Fibroblast of skin of right quadriceps (primary cell): ENCODE measurements at places on chromosomes 5 and 9.

DNA sequence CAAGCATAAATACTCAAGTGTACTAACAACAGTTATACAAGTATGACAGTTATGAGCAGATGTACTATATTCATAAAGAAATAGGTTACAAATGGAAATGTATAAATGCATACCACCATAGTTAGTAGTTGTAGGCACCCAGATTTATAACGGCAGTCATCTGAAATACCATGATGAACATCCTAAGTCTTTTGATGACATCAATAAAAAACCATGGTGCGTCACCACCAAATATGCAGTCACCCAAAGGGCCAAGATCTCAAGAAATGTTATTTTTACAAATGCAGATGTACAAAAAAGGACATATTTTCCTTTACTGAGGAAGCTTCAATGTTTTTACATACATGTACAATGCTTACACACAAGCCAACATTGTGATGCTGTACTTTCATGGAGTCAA is 70.8 kb upstream of the XPA start:
- DNase-seq, result peak; percentile 63

GRCh38 chr9:116599342-116599884 is 87.7 kb upstream of the TRIM32 start:
- DNase-seq, result no peak

DNA sequence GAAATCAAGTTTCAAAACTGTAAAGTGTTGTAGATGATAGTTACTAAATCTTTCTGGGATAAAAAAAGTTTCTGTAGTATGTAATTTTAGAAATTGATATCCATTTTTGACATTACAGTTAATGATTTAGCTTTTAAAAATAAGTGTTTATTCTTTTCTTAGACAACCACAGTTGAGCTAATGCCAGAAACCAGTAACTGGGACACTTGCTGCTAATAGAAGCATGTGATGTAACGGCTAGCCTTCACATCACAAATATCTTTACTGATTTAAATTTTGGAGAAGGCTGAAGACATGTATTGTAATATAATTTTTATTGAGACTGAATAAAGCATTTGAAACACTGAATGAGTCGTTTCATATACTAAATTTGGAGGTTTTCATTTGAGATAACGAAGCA is 18.8 kb downstream of the CSNK1G3 start:
- DNase-seq, result no peak

DNA sequence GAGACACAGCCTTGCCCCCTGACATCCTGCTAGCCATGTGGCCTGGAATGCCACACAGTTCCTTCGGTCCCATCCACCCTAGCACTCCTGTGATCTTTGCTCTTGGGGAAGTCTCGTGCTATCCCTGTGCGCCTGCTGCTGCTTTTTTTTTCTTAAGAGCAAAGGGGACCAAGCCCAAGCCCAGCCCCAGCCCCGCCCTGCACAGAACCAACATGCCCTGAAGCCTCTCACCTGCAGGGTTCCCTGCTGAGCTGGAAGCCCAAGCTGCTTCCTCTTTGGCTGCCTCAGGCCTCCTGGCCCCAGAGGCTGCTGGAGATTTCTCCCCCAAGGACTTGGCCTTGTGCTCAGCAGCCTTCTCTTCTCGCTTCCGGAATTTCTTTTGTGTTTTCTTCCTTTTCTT is 1.8 kb downstream of the SURF6 start:
- no peak for DNase-seq

- DNase-seq, result no peak
These were observed 161.8 kb downstream of the ICE1 start for GRCh38 chr5:5584236-5584745.

- DNase-seq, result no peak
These were observed 106.6 kb upstream of the MAP1B start for GRCh38 chr5:72000707-72001106.
